ENCODE measurements at places on chromosomes 4 and X.

DNA sequence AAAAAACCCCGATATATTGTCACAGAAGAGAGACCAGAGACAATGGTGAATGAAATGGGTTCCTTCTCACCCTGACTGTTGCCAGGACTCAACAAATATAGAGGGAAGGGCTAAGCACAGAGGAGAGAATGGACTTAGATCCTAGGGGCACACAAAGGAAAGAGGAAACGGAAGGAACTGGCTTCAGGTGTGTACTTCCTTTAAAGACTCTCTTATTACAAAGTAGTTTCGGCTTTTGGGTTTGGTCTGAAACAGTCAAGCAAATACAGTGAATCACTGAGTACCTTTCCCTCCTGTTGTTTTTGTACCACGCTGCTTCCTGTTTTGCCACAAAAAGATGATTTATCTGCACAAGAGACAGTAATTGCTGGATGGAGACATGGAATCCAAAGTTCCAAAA, 46.1 kb upstream of the S100G start:
- DNase-seq: no peak

DNA sequence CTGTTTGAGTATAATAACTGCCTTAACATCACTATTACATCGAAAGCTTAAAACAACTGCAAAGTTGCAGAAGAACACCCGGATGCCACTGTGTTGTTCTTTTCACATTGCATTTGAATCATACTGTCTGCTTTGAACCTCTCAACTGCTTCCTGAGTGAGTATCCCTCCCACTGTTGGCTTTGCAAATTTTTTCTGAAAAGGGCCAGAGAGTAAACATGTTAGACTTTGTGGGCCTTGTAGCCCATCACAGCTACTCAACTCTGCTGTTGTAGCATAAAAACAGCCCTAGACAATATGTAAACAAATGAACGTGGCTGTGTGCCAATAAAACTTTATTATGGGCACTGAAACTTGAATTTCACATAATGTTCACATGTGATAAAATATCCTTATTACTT, 76.1 kb downstream of the NSG1 start:
- DNase-seq: no peak

DNA sequence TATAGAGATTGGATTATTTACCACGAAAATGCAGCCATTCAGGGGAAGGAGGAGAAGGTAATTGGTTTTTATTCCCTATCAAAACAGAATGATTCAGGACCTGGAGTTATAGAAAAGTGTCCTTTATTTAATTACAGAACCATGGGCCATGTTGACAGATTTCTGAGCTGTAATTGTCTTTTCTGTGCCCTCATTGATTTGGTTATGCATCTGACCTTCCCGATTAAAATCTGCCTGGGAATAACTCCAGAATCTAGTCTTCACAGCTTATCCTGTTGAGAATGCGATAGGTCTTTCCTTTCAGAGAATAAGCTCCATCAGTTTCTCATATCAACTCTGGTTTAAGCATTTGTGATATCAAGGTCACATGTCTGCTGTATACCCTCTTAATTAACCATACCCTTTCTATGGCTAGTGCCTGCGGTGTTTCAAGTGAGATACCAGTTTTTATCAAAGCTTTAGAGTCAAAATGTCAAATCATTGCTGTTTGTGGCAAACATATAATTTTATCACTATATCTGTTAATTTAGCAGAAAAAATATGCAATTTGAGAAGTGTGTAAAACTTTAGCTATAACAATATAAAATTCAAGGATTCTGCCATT, 37.2 kb upstream of the ANK2 start:
- DNase-seq: no peak

GRCh38 chr4:111228874-111229273, 606.0 kb upstream of the PITX2 start:
- DNase-seq: no peak

DNA sequence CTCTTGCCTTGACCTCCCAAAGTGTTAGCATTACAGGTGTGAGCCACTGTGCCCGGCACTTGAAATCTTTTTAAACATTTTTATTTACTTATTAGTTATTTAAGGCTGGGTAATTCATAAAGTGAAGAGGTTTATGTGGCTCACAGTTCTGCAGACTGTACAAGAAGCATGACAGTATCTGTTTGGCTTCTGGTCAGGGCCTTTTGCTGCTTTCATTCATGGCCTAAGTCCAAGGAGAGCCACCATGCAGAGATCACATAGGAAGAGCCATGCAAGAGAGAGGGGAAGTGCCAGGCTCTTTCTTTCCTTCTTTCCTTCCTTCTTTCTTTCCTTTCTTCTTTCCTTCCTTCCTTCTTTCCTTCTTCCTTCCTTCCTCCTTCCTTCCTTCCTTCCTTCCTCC, 10.2 kb upstream of the GPKOW start:
- DNase-seq: no peak

DNA sequence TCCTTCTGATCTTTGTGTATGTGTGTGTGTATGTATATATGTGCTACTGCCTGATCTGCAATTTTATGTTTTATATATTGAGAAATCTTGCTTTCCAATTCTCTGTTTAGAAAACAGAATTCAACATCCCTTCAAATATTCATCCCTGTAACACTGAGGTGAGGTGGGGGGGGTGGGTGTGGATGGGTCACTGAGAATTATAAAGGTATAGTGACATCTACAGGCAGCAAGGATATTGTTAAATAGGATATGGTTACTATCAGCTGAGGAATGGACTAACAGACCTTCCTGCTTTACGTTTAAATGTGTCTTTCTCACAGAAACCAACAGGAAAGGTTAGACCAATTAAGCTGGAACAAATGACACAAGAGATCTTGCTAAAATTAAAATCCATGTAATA, 19.0 kb upstream of the MAGEB2 start:
- DNase-seq: no peak

DNA sequence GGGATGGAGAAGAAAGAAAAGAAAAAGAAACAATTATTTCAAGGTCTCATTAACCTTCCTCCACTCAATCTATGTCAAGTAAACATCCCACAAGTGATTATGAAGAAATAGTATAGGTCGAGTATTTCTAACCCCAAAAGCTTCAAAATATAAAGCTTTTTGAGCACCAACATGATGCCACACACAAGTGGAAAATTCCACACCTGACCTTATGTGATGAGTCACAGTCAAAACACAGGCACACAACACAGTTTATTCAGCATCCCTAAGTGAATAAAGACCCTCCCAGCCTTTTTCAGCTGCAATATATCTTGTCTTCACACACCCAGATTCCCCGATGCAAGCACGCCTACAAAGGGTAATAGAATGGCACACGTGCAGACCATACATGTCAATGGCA, 51.7 kb upstream of the VEGFC start:
- DNase-seq: no peak

DNA sequence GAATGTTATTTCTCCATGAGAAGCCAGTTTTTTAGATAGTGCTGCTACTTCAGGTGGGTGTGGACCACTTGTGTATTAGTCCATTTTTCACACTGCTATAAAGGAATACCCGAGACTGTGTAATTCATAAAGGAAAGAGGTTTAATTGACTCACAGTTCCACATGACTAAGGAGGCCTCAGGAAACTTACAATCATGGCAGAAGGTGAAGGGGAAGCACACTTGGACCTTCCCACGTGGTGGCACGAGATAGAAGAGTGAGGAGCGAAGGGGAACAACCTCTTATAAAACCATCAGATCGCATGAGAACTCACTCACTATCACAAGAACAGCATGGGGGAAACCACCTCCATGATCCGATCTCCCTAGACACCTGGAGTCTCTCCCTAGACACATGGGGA, 3.4 kb upstream of the PPID start:
- no peak for DNase-seq

DNA sequence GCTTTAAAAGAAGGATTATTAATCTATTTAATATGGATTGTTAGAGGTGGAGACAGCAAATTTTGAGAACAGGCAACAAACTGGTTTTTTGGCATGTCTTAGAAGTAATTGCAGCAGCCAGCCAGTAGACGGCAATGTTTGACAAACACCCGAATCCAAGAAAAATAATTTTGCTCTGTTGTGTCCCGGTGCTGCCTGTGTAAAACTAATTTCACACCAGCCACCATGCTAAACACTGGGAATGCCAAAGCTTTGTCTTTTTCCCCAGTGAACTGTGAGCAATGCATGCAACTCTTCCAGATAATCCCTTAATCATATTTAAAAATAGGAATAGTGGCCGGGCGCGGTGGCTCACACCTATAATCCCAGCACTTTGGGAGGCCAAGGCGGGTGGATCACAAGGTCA, 25.9 kb downstream of the SMIM31 start:
- peak; percentile 58 for DNase-seq

DNA sequence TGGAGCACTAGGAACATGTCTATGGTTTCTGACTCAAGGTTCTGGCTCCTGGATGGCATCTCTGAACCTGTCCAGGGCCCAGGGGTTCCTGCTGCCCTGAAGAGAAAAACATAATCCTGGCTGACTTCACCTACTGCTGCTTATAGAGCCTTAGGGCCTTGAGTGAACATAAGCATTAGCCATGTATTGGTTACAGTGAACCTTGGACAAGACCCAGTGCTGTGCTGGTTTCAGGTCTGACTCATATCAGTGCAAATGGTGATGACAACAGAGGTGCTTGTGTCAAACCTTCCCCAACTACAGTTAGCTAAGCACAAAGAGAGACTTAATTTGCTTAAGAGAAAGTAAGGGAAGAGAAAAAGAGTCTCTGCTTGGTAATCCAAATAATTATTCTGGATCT, 1047.2 kb downstream of the GLUD2 start:
- DNase-seq: no peak
